ENCODE measurements at places on chromosomes 2 and 18. TPM values are rescaled to one million over a fixed set of nuclear protein-coding genes. Genes with fewer than 3 reads are reported as not detected.

- DNase-seq = peak; percentile 36
Observed at GRCh38 chr18:22026889-22027288, 142.5 kb upstream of the GATA6 start.

- DNase-seq = no peak
Observed at GRCh38 chr2:86673986-86674670, 46.0 kb upstream of the RMND5A start.

DNA sequence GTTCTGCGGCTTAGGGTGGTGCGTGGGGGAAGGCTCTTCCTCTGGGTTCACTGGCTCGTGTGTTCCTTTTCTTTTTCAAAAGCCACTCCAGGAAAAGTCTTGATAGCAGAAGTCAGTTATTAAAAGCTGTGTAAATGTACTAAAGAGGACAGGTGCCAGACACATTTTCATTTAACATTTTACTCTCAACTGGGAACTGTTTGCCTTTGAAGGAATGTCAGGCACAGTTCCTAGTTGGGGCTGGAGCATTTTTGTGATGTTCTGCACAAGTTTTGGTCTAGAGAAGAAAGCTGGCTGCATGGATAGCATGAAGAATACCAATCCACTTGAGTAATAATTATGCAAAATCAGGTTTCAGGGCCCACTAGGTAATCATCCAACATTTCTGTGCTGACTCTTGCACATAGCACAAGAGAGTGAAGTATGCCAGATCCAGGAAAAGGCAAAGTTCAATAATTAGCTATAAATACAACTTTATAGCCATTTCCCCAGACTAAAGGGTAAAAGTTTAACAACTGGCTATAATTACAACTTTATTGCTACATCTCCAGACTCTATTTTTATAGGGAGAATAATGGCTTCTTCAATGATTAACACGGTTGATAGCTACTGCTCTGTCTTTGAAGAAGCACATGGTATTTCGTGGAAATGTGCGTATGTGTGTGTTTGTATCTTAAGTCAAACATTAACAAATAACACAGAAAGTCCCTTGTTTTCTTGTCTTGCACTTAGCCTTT, 16.2 kb downstream of the SCYGR8 start:
- no peak for DNase-seq

GRCh38 chr2:18078216-18078615, 199.7 kb downstream of the KCNS3 start:
- DNase-seq = no peak

DNA sequence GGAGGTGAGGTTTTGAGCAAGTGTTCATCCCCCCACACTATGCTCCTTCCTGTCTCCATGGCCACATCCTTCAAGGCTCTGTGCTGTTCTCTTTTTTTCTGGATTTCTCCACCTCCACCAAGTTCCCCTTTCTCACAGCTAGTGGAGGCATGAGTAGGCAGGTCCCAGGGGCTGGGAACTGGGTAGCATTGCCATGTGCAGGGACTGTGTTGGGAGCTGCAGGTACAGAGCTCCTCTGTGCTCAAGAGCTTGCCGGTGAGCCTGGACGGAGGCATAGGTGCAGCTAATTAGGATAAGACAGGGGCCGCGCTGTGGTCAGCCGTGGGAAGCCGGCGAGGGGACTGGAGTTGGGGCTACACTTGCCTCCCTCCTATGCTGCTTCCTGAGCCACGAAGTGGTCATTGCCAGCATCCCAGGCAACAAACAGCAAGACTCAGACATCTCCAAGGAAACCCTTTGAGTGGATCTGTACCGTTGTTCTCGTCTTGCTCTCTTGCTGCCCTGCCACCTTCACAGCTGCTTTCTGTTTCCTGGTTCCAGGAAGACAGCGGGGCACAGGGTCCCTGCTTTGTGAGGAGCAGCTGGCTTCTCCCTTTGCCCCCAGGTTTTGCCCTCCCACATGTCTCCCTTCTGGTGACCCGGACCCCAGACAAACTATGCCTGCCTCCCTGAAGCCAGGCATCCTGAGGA, 36.9 kb downstream of the ATOH8 start:
- DNase-seq = no peak

DNA sequence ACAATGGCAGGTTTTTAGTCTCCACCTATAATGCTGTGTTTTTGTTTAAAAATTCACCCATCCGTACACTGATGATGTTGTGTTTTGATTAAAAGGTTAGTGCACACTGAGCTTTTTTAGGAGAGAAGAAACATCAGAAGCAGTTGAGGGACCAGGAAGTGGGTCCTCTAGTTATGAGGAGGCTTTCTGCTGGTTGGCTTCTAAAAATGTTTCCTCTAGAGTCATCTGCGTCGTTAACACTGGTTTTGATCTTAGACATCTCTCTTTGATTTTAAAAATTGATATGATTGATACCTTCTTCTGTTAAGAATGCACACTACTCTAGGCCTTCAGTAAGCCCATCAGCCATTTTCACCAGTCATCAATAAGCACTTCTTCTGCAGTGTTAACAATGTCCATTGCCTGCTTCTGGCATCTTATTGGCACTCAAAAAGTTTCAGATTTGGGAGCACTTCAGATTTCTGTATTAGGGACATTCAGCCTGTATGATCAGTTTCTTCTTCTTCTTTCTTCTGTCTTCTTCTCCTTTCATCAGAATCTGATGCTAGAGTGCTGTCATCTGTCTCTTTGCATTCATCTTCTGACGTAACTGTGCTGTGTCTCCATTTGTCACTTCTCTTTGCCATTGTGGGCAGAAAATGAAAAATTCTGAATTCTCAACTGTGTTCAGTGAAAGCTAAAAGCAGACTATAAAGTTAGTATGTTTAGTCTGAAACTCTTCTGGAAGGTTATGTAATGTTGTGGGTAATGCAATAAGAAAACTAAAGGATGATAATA, 56.3 kb downstream of the PHLPP1 start:
- no peak for DNase-seq

- no peak for DNase-seq
Observed at GRCh38 chr2:112658301-112658700, 12.6 kb downstream of the SLC20A1 start.

- DNase-seq = peak; percentile 66
Observed at GRCh38 chr18:48663931-48664847, 125.4 kb downstream of the CTIF start.

DNA sequence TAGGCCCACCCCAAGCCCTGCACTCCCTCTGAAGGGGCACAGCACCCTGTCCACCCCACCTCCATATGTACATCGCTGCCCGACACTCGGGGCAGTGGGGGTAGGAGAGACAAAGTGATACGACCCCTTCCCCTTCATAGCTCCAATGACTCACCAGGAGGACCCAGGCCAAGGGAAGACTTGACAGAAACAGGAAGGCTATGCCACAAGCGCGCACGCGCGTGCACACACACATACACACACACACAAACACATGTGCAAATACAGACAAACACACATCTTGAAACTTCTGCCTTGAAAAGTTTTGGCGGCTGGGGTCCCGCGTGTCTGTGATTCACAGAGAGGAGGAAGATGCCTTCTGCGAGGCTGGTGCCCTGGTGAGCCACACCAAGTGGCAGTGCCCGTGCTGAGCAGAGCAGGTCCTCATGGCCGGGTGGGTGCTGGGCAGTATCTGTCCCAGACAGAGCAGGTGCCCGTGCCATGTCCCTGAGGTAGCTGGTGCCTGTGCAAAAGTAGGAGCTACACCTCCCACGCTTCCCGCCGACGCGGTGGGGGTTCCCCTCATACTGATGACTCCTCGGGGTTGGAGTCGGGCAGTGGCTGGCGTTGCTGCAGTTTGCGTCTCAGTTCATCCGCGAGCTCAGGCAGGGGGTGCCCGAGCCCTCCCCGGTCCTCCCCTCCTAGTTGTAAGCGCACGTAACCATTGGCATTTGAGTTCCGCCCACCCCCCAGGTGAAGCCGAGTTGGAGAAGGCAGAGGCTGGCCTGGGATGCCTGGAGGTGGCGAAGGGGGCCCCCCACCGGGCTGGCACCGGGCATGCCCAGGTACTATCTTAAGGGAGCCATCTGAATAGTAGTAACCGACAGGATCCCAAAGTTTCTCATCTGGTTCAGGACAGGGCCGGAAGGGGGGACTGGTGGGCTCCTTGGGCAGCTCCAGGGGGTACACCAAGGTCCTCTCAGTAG, 2.5 kb upstream of the ANKRD39 start:
- peak; percentile 58 for DNase-seq

- DNase-seq = no peak
Observed at GRCh38 chr2:216394881-216395280, 17.4 kb upstream of the SMARCAL1 start.

DNA sequence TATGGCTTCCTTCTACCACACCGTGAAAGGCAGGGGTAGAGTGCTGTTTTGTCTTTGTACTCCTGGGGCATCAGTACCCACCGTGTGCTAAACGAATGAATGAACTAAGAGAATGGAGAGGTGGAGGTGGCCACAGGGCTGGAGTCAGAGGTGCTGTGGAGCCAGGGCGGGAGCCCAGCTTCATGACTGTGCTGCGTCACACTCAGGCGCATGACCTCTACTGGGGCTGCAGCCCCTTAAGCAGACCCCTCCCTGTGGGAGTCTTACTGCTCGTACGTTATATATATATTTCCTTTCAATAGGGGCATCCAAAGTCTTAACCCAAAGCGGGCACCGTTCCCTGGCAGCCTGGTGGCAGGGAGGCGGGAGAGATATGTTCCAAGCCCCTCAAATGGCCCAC, 18.0 kb upstream of the LBH start:
- no peak for DNase-seq

DNA sequence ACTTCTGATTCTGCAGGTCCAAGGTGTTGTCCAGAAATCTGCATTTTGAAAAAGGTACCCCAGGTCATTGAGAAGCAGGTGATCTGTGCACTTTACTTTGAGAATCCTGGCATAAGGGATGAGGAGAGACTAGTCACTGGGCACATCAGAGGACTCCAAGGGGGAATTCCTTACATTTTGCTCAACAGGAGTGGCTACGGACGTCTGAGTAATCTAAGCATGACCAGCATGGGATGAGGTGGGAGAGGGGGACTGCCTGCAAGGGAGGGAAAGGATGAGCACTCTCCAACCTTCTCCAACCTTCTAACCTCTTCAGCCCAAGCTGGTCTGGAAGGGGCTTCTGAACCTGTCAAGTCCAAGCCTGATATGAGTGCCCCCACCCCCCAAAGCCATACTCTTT, 55.5 kb downstream of the MARCHF4 start:
- no peak for DNase-seq

Gene YIPF4
- 36.2 TPM for total RNA-seq

Gene BOLL
- not detected for total RNA-seq

Gene CD8B
- total RNA-seq = 0.72 TPM

Gene ERBB4
- total RNA-seq = 3.5 TPM

Gene SRD5A2
- total RNA-seq = not detected

Data from pancreas (tissue), 10 donors.